ENCODE measurements at places on chromosomes 1 and 21.

DNA sequence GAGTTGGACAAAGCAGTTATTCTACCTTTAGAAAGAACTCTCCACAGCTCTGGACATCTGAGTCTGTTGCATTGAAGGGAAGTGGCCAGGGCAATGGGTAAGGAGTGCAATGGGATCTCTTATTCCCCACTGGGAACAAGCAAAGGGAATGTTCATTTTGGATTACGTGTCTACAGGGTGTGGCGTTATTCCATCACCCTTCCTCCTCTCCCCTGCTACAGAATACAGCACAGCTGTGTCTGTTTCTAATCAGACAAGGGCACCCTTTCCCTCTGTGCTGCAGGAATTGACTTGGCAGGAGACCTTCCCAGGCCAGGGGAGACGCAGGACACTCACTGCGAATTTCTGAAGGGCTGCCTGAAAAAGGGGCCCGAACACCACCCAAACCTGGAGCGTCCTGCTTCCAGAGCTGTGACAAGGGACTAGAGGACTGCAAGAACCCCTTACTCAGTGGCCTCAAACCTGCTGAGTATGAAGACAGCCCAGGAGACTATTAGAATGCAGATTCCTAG lies 163.6 kb upstream of the RAB4A start:
- DNase-seq: no peak

- peak; percentile 47 for DNase-seq
These were observed 29.0 kb downstream of the DUSP10 start for GRCh38 chr1:221712776-221713431.

DNA sequence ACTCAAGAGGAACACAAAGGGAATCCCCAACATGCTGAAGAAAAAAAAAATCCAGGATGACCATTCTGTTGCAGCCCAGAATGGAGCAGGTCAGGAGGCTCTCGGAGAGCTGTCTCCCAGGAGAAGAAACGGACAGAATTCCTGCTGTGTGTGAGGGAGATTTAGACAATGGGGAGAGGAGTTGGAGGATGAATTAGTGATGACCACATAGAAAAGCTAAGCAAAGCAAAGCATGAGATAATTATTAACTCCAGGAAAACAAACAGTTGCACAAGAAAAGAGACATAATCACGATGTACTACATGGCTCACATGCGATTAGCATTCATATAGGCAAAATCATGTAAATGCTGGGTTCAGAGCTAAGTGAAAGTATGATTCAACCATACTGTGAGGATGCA lies 61.1 kb upstream of the SMYD2 start:
- no peak for DNase-seq

GRCh38 chr1:9425859-9426258 lies 113.4 kb upstream of the SLC25A33 start:
- no peak for DNase-seq

- DNase-seq: no peak
These were observed 101.6 kb downstream of the BRINP3 start for GRCh38 chr1:190376044-190376443.

DNA sequence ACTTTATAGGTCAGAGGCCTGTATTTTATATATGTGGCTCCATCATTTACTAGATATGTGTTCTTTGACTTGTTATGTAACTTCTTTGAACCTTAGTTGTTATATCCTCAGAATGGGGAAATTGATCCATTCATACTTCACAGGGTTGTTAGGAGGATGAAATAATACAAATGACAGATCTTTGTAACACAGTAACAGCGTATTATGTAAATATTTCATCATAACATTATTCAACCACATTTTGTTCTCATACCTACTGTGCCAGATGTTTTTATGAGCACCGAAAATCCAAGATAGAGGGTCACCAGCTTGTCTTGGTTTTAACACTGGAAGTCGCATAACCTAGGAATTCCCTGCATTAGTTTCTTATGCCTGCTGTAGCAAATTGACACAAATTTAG lies 3.3 kb downstream of the SUCO start:
- DNase-seq: no peak

- DNase-seq: no peak
These were observed 15.1 kb downstream of the PRMT2 start for GRCh38 chr21:46650476-46651098.

GRCh38 chr1:4597020-4597419 lies 57.4 kb upstream of the AJAP1 start:
- no peak for DNase-seq

- DNase-seq: no peak
These were observed 11.5 kb downstream of the TNFSF4 start for GRCh38 chr1:173195596-173196088.

GRCh38 chr1:10829067-10829818 lies 32.8 kb upstream of the CASZ1 start:
- DNase-seq: no peak

- DNase-seq: peak; percentile 21
These were observed 1.2 kb upstream of the HPCAL4 start for GRCh38 chr1:39692152-39693074.

- DNase-seq: no peak
These were observed 15.4 kb downstream of the ZP4 start for GRCh38 chr1:237875291-237875690.
